ENCODE measurements at places on chromosomes 3 and 15. TPM values are rescaled to one million over a fixed set of nuclear protein-coding genes. Genes with fewer than 3 reads are reported as not detected.

GRCh38 chr3:146465693-146466465 is 3.5 kb downstream of the PLSCR2 start:
- DNase-seq = no peak

Gene TLR9
- not detected for total RNA-seq

DNA sequence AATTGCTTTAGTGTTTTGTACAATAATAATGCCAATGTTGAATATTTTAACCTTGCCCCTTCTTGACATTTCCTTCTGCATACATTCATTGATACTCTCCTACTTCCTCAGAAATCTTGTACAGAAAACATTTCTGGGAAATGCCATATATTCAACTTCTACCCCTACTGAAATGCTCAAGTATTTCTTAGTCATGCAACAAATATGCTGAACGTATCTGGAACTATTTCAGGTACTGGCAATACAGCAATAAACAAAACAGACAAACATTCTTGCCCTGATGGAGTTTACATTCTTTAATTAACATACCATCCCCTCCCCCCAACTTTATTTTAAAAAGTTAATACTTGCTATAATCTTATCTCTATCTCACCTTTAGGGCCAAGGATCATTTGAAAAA is 147.2 kb downstream of the STAG1 start:
- DNase-seq = no peak

Gene SLC35G2
- 0.27 TPM for total RNA-seq

DNA sequence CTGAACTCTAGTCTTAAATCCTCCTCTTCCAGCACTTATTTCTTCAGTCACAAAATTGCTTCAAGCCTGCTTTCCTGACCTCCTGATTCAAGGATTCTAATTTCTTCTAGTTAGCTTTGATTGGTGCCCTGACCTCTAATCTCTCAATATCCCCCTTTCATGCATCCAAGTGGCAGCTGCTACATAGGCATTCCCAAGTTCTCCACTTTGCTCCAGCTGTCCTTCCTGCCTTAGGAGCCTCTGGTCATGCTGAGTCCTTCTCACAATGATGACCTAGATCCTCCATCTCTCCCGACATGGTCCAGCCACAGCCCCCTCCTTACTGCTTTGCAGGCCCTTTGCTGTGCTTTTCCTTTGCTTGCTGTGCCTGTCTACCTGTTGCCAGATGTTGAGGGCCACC is 347.8 kb upstream of the C2CD4B start:
- DNase-seq = no peak

GRCh38 chr15:80915472-80915871 is 74.1 kb downstream of the MESD start:
- DNase-seq = no peak

Gene OR5K2
- total RNA-seq = not detected

- no peak for DNase-seq
Measured at GRCh38 chr3:179961071-179961702, 75.5 kb downstream of the PEX5L start.

DNA sequence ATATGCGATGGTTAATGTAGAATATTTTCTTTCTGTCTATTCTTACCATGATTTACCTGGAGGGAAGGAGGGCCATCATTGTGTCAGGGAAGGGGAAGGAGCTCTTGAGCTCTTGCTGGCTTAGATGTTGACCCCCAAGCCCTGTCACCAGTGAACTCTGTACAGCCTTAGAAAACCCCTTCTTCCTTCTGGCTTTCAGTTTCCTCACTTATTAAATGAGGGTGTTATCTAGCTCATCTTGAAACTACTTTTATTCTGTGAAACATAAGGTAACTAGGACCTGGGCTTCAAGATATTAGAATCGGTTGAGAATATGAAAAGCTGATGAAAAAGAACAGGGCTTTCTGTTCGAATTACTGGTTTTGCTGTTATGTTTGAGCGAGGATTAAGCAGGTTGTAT is 25.1 kb upstream of the UTS2B start:
- no peak for DNase-seq

GRCh38 chr3:65265942-65266590 is 578.3 kb upstream of the ADAMTS9 start:
- no peak for DNase-seq

DNA sequence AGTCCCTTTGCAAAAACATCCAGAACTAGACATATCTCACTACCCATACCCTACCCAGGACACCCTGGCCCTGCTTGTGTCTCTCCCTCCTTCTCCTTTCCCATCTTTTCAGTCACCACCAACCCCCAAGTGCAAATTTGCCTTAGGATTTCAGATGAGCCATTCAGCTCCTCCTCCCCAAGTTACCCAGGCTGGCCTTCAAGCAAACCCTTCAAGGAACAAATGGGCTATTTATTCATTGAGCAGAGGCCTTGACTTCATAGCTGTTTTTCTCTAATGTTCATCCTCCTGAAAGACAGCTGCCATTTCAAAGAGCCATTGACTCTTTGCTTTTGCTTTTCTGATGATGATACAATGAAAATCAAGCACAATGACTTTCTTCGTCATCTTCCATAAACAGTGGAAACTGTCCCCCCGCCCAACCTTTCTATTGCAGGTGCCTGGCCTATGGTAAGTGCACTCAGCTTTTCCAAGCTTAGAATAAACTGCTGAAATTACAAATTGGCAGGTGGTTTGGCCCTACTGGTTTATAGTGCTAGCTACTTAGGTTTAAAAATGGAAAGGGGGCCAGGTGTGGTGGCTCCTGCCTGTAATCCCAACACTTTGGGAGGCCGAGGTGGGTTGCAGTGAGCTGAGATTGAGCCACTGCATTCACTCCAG is 26.1 kb upstream of the KLHL6 start:
- no peak for DNase-seq

DNA sequence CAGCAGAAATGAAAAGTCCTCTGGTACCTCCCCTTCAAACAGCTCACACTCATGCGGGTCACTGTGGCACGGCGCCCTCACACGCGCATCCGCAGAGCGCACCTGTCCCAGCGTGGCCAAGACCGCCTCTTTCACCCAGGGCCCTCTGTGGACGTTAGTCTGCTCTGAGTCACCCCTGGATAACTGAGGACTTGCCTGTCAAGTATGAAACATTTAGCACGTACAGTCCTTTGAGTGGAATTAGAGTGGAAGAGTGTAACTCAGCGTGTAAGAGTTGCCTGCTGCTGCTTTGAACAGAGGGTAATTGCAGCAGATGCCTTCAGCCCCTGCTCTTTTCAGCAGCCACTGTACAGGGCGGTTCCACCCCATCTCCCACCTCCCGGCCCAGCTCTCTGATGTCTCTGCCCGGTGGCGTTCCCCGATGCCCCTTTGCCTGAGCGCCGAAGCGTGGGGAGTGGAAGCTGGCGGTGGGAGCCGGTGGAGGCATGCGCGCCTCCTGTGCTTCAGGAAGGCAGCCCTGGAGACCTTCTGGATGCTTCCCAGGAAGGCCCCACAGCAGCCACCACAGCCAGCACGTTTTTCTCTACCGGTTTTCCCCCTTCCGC is 23.0 kb downstream of the CPN2 start:
- DNase-seq = peak; percentile 54

DNA sequence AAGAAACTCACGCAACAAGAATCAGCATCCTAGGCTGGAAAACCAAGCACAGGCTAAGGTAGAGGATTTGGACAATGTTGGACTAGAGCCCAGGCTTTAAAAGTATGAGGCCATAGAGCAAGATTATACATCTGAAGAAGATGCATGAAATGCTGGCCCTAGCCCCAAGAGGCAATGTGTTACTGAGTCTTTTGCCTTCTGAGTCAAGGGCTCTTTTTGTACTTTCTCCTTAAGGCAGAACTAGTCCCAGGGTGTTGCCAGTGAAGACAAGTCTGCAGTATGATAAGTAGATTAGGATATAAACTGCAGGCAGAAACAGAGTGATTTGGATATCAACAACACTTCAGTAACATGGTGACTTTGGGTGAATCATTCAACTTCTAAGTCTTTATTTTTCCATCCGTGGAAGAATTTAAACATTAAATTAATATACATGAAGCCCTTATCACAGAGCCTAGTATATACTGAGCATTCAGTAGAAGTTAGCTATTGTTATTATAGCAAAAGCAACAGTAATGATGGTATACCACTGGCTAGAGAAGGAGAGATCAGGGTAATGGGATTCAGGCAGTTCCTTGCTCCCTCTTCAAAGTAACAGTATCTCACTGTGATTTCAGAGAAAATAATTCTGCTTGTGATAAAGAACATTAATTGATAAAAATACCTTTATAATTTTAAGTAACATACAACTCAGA is 99.9 kb upstream of the MLF1 start:
- no peak for DNase-seq

DNA sequence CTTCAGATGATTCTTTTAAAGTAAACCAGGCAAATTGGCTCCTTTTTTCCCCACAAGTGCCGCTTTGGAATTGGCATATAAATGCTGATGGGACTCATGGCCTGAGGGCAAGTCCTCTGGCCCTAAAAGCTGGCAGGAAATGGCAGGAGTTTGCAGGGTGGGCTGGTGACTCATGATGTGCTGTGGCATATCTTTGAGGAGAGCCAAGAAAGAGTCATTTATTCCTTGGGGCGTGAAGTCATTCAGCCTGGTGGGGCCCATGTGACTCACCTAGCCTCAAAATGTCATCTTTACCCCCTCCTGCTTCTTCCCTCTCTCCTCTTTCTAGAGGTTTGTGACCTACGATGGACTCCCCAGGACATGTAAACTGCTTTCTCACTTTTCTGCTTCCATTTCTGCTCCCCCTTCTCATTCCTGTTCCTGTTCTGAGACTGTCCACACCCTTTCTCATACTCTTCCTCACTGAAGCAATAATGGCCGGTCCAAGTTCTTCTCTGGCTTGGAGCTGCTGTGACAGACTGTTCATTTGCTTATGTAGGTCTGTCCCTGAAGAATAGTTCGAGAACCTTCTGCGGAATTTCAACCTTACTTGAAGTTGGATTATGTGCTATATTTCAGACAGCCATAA is 326.1 kb downstream of the SATB1 start:
- DNase-seq = no peak

DNA sequence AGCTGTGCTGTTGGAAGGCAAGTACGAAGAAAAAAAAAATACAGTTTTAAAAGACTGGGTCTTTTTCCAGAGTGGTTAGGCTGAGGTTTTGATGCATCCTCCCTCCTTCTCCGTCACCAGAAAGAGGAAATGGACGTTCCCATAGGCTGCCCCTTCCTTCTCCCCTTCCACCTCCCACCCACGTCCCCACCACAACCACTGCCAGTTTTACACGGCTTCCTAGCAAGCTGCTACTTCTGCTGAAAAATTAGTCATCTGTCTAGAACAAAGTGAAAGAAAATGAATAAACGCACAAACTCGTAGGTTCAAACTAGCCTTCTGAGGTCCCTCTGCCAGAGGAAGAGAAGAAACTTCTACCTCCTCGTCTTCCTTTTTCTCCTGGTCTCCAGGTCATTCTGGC is 71.6 kb upstream of the RPL35A start:
- DNase-seq = no peak

Gene RNF7
- 77.5 TPM for total RNA-seq

DNA sequence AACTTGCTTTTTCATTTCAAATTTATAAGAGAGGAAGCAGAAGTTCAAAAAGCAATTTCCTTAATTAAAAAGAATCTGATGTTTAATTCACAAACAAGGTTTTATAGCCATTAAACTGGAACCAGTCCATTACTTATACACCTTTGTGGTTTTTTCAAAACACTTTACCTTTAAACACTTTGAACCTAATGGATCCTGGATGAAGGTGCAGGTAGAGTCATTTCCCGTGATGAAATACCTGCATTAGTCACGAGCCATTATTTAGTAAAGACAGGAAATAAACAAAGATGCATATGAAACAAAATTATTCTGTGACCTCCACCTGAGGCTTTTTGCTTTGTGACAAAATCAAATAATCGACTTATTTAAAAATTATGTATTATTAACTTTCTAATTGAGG is 341.7 kb upstream of the UBE2E2 start:
- DNase-seq = no peak

DNA sequence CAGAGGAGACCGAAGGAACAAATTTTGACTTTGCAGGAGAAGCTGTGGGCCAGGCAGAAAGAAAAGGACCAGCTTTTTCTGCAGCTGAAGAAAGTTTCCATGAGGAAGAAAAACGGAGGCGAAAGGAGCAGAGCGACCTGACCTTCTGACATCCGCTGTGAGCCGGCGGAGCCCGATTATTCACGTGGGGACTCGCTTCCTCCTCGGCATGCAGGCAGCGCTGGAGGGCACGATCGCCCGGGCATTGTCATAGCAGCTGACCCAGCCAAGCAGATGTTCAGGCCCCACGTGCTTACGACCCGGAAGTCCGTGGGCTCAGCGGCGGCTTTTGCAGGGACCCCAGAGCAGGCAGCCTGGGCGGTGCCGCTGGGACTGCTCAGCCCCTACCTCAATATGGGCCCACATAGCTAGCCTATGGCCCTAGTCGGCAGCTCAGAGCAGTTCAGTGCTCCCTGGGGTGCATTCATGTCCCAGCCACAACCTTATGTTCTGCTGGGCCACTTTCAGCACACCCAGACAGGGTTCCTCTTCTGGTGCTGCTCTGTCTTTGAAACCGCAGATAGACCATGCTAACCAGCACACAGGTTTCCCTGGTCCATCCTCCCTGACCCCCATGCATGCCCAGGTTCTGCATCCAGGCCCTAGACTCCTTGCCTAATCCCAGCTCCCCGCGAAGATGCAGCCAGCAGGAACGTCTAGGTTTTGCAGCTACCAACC is 10.5 kb upstream of the EIF4A2 start:
- DNase-seq = peak; percentile 49

Gene EPHA3
- total RNA-seq = 9.2 TPM

- DNase-seq = no peak
Measured at GRCh38 chr3:13240928-13241618, 167.8 kb upstream of the IQSEC1 start.

GRCh38 chr15:87866961-87867360 is 389.6 kb downstream of the NTRK3 start:
- DNase-seq = no peak

DNA sequence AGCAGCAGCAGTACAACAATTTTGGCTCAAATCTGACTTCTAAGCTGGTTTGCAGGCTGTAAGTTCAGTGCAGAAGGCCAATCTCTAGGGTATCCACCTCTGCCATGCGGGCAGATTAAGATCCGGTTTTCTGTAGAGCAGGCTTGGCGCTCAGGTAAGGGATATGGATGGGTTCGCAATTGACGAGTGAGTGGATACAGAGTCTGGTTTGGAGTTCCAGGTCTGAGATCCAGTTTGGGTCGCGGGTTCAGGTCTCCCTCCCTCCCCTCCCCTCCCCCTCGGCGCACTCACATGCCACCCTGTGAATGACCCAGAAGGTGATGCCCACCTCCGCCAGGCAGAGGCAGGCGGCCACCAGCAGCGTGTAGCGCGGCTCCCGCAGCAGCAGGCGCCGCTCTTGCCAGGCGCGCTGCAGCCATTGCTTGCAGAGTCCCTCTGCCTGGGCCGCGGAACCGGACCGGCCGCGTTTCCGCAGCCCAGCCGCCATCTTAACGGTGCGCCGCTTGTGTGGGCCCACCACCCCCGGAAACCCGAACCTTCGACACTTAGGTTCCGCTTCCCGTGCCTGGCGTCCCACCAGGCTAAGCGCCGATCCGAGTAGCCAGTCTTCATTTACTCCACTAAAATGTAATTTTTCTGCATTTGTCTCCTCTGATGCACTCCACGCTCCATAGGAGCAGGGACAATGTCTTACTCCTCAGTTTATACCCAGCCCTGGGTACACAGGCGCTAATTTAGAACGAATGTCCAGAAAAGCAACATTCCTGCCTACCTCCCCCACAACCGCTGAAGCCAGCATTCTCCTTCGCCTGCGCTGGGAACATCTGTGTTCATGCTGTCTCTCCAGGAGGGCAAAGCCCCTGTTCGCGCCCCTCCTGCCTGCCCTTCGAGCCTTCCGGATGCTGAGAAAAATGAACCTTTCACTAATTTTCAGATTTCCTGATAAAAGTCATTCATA is at the start of gene ALG3:
TSS of gene ALG3 (minus strand) at position 509 of the 958 bp plus-strand sequence. CDS start at position 487, 22 bp downstream.
- peak; percentile 92 for DNase-seq

Gene CIDEC
- not detected for total RNA-seq

GRCh38 chr3:85572426-85572825 is 613.6 kb downstream of the CADM2 start:
- no peak for DNase-seq

Gene CDHR4
- total RNA-seq = not detected
